ENCODE measurements at places on chromosomes 5 and 9.

- no peak for DNase-seq
These were observed 306.3 kb downstream of the TLE4 start for GRCh38 chr9:79877943-79878602.

GRCh38 chr5:112823656-112824055 lies 37.4 kb upstream of the SRP19 start:
- no peak for DNase-seq

- no peak for DNase-seq
These were observed 14.7 kb upstream of the TMEM250 start for GRCh38 chr9:136133191-136133958.

GRCh38 chr5:133675376-133676154 lies 63.2 kb upstream of the FSTL4 start:
- no peak for DNase-seq

- DNase-seq, result no peak
These were observed 98.1 kb downstream of the SREK1 start for GRCh38 chr5:66242050-66242715.

GRCh38 chr5:93602241-93603077 lies 19.4 kb downstream of the NR2F1 start:
- DNase-seq, result no peak

- no peak for DNase-seq
These were observed 11.3 kb upstream of the IL6ST start for GRCh38 chr5:56006094-56006493.

GRCh38 chr5:1859099-1859498 lies 23.6 kb downstream of the IRX4 start:
- DNase-seq, result no peak

GRCh38 chr9:95285307-95285706 lies 32.2 kb downstream of the FANCC start:
- no peak for DNase-seq

- DNase-seq, result no peak
These were observed 152.8 kb upstream of the TAS2R1 start for GRCh38 chr5:9782826-9783560.

GRCh38 chr9:93648181-93648580 lies 71.8 kb downstream of the PHF2 start:
- no peak for DNase-seq

DNA sequence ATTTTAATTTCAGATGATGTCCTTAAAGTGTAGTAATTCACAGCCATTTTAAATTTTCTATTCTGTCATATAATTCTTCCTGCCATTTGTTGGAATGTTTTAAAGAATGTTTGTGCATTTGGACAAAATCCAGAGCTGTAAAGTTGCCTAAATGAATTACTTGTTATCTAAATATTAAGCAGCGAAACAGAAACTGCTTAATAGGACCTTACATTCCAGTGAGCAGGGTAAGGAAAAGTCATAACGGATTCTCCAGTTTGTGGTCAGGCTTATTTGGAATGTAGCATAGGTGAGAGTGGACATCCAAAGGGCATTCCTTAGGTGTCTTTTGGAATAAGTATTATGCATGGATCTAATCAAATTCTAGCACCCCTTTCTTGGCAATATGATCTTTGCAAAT lies 410.4 kb upstream of the PTPRD start:
- no peak for DNase-seq

DNA sequence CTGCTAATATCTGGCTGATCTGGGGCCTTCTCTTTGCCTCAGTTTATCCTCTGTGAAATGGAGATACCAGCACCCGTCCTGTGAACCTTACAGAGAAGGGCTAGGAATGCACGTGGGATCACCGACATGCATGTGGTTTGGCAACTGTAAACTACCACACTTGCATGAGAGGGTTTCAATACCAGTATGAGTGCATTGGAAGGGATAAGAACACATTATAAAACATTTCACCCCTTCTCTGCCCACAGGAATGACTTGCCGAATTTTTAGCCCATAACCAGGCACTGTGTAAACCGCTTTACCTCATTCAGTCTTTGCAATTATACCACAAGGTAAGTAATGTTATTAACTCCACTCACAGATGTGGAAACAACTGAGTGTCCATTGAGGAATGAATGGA lies 8.9 kb upstream of the RAB14 start:
- no peak for DNase-seq

- DNase-seq, result no peak
These were observed 10.6 kb downstream of the HMCN2 start for GRCh38 chr9:130276121-130276520.

GRCh38 chr9:107675351-107676259 lies 186.0 kb upstream of the KLF4 start:
- DNase-seq, result no peak

DNA sequence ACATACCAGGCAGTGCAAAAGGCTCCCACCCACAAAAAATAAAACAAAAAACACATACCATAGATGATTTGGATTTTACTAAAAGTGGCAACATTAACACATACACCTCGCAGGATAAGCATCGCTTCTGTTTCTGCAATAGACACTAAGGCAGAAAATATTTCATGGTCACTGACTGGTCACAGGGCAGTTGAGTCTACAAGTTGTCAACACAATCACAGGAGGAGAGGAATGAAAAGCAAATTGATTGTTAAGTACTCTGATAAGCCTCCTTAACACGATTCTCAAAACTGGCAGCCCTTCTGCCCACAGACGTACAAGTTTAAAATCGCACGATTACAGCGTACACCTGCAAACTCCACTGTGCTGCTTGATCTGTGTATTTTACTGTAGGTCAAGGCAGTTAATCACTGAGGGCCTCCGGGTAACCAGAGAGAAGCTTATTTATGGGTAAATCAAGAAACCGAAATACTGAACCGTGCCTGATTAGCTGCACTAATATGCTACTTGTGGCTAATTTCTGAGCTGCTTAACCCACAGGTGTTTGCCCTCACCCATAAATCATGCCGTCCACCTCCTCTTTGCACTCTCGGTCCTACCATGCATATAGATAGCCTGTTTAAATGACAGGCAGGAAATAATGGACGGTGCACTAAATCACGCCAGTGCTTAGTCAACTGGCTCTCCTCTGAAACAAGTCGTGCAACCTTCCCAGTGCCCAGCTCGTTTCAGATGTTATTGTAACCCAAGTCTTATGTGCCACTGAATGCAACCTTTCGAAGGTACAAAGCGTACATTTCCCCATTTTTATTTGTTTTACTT lies 659.4 kb upstream of the ADAMTS16 start:
- no peak for DNase-seq

DNA sequence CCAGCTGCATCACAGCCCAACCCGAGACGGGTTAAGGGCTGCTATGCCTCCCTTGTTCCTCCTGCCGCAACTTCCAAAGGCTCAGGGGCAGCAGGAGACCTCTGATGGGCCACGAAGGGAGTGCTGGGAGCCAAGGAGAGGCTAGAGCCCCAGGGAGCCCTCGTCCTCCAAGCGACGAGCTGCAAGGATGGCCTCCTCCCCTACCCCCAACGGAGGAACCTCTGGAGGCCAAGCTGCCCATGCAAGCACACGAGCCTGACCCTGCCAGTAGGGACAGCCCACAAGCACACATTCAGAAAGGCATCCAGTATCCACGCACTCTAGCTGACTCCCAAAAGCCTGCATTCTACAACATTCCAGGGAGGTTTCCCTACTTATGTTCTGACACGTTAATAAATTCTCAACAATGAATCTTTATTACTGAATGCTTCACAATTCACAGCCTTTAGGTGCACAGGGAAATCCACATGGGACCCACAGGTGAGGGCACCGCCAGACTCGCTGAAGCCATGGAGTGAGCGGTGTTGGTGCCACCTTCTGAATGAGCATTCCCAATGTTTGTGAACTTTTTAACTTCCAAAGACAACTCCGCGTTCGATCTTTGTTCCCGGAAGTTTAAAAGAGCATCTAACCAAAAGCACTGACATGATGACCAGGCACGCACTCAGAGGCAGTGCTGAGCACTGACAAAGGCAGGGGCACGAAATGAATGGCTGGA lies 28.7 kb downstream of the IPPK start:
- DNase-seq, result no peak

DNA sequence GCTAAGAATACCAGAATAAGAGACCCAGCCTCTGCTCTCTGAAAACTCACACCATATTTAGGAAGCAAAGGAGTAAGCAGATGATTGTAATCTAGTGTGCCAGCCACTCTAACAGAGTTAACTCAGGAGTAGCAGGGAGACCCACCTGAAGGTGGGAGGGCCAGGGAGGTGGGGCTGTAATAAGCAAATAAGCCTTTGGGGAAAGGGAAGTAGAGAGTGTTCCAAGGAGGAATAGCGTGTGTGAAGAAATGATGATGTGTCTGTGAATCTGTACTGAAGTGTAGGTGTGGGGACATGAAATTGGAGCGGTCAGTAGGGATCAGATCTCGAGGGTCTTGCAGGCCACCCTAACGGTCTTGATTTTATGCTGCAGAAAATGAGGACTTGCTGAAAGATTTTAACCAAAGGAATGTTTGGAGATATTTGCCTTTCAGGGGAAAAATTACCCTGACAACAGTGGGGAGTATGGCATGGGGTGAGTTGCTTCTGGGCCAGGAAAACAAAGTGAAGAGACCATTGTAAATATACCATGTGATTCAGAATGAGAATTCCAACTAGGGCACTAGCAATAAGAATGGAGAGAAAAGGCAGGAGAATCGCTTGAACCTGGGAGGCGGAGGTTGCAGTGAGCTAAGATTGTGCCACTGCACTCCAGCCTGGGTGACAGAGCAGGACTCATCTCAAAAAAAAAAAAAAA lies 44.1 kb upstream of the FSD1L start:
- no peak for DNase-seq

DNA sequence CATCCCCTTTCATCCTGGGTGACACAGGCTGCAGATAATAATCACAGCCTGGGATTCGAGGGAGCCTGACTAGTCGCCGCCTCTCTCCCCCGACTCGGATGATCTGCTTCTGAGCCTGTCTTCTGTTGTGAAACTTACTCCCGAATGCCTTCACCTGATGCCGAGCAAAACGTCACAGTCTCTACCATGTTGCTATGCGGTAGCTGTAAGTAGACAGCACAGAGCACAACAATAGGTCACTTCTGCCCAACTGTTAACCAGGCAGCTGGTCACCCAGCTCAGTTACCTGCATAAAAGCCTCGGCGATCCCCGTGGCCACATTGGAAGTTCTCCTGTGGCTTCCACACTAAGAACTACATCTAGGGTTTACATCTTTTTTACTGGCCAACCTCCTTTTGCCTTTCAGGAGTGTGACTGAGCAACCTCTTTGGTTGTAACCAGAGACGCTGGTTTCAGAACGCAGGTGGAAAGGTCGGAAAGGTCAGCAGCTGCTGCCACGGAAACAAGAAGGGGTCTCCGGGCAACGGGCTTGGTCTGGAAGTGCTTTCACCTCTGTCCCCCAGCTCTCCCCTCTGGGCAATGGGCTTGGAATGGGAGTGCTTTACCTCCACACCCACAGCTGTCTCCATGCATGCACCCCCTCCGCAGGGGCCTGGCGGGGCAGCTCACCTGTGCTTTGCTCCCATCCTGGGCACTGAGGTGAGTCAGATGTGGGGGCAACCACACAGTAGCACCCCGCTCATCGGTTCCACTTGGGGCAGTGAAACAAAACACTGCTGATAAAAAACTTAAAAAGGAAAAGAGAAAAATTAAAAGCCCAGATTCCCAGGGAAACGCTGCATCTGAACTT lies 7.6 kb upstream of the PPP1R26 start:
- no peak for DNase-seq

DNA sequence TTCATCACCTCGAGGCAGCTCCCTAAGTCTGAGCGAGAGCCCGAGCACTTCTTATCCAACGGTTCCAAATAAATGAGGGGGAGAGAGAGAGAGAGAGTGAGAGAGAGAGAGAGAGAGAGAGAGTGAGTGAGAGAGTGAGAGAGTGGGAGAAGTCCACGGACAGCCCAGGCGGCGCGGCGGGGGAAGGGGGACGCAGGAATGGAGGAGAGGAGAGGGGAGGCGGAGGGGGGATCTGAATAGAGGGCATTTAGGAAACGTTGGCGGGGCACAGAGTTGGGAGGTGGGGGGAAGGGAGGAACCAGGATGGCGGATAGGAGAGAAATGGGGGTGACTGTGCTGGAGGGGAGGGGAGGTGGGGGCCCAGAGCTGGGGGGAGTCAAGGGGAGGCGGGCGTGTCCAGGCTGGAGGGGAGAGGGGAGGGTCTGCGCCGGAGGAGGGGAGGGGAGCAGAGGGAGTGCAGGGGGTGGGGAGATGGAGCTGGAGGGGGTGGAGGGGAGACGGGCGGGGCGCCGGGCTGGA lies 398 bp upstream of the BASP1 start:
- DNase-seq, result no peak

- DNase-seq, result no peak
These were observed 7.6 kb downstream of the TSPAN17 start for GRCh38 chr5:176654856-176655255.

GRCh38 chr5:126335886-126336285 lies 87.3 kb upstream of the GRAMD2B start:
- DNase-seq, result no peak
